NCI-H2081 treated with DMSO at 0.1 percent for 48 hours (cell line): ENCODE measurements at places on chromosomes 7 and 10.

- no peak for DNase-seq
Observed at GRCh38 chr7:20083781-20084180, 133.4 kb downstream of the MACC1 start.

GRCh38 chr10:36725581-36726520 is 399.5 kb upstream of the ANKRD30A start:
- peak; percentile 55 for DNase-seq

DNA sequence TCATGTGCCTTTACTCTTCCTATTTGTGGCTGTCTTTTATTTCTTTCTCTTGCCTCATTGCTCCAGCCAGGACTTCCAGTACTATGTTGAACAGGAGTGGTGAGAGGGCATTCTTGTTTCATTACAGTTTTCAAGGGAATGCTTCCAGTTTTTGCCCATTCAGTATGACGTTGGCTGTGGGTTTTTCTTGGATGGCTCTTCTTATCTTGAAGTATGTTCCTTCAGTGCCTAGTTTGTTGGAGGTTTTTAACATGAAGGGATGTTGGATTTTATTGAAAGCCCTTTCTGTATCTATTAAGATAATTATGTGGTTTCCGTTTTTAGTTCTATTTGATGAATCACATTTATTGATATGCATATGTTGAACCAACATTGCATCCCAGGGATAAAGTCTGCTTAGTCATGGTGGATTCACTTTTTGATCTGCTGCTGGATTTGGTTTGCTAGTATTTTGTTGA is 96.8 kb downstream of the GLCCI1 start:
- no peak for DNase-seq

- peak; percentile 57 for DNase-seq
Observed at GRCh38 chr7:5665094-5666025, 116.1 kb downstream of the RNF216 start.

DNA sequence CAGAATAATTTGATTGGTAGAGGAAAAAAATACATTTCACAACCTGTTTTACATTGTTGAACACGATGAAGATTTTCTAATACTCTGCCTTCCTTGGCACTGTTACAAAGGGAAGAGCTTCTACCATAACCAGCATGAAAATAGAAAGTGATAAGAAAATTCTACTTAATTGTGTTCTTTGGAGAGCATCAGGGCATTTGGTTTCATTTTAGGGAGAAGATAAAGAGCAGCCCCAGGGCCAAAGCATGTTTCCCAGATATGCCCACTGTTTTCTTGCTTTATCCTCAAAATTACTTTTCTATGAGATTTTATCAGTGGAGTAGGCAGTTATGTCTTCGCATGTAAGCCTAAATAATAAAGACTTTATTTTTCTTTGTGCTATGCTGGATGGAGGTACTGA is 9.5 kb downstream of the CHRM2 start:
- DNase-seq: no peak

DNA sequence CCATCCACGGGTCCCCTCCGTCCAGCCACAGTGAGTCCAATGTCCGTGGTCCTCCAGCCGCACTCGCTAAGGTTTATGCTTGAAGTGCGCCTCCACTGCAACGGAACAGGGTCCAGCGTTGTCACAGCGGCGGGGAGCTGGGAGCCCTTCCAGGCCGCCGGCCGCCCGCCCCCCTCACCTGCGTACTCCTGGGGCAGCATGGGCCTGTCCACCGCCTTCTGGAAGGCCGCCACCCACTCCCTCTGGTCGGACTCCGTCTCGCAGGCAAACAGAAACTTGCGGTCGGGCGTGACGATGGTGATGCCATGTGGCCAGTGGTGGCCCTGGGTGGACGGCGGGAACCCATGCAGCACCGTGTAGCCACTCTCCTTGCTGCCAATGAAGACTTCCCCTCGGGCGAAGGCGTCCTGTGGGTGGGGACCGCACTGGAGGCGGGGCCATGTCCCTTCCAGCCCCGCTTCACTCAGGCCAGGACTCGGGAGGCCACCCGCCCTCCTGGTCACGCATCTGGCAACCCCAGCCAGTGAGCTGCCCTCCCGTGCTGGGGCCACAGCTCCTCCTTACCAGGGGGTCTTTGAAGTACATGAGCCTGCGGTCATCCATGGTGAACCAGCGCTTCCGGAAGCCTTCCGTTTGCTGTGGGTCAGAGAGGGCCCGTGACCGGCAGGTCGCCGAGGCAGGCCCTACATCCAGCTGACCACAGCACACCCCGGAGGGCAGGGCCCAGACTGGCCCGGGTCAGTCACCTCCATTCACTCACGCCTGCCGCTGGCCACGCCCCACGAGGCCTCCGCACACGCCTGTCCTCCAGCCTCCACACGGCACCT is 22.7 kb downstream of the GET4 start:
- DNase-seq: no peak

DNA sequence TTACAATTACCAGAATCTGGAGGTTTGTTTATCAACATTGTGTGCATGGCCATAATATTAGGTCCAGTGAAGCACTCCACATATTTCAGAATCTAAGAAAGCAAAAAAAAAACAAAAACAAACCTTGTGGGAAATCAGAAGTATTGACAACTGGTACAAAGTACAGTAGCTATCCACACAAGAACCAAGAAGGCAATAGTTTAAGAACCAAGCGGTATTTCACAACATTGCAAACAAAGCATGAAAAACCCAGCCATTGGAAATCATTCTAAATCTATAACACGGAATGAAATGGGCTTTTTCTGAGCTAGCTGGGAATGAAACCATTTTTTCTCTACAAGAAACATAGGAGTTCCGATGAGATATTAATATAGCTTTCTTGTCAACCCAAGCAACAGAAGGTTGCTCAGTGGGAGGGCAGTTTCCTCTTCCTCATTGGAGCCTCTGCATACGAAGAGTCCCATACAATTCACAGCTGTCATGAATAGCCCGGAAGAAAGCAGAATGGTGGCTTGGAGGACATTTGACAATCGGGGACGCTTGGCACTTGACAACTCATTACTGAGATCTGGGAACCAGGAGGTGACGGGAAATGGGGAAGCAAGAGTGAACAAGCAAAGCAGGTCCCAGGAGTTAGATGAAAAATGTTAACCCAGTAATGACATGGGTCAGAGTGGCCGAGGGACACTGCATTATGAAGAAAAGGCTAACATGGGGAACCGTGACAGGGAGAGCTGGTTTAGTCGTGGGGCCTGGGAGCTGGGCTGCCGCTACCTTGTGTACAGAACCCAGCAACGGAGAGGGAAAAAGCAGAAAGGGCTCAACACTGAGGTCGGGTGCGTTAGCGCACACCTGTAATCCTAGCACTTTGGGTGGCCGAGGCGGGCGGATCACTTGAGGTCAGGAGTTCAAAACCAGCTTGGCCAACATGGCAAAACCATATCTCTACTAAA is 7.8 kb downstream of the PHYH start:
- no peak for DNase-seq

GRCh38 chr7:102914585-102914984 is 1.8 kb downstream of the LRRC17 start:
- DNase-seq: no peak

- no peak for DNase-seq
Observed at GRCh38 chr10:71873582-71874211, 22.6 kb upstream of the PSAP start.

GRCh38 chr10:35986756-35987502 is 344.8 kb upstream of the FZD8 start:
- no peak for DNase-seq

- DNase-seq: no peak
Observed at GRCh38 chr10:109959259-109960145, 36.2 kb upstream of the XPNPEP1 start.
